ENCODE measurements at places on chromosomes 6 and 20.

GRCh38 chr6:42010185-42010891 is 40.0 kb upstream of the TAF8 start:
- no peak for DNase-seq

DNA sequence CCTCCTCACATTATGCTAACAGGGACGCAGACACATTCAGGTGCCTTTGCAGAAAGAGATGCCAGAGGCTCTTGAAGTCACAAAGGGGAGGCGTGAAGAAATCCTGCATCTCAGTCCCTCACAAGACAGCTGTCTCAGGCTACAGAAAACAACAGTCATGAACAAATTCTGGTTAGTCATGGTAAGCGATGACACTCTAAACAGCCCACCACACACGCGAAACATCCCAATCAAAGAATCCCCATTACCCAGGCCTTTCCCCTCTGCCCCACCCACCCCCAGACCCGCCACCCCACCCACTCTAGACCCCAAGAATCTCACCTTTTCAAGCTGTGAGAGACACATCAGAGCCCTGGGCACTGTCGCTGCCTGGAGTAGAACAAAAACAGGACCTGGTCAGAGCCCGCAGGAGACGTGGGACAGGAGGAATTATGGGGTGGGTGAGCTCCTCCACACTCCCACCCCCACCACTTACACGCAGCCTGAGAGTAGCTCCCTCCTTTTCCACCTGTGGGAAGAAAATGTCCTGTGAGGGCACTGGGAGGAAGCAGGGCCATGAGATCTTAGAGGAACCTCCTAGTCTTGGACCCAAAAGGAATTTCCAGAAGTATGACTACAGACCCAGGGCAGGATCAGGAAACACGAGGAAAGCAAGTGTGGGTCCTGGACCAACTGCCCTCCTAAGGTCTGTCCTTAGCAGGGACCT is 2.7 kb downstream of the HLA-B start:
- DNase-seq: no peak

GRCh38 chr6:35485402-35485877 is 11.4 kb downstream of the TEAD3 start:
- DNase-seq: peak; percentile 78

- no peak for DNase-seq
Observed at GRCh38 chr6:40778918-40779317, 191.8 kb upstream of the LRFN2 start.

DNA sequence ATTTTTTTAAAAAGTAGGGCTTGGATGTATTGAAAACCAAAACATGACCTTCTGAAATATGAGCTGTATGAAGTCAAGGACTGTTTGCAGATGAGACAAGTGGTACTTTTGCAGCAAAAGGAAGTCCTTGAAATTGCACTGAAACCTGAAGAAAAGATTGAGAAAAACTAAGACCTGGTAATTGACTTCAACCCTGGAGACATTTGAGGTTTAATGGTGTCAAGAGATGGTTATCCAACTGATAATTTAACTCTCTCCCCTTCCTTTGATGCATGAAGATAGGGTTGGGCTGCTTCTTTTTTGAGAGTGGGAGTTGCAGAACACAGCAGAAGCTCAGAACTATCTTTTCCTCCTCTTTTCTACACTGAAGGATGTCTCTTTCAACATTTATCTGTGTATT is 180.9 kb upstream of the DTNBP1 start:
- no peak for DNase-seq

- DNase-seq: no peak
Observed at GRCh38 chr6:108739496-108740330, 108.5 kb upstream of the ARMC2 start.

- no peak for DNase-seq
Observed at GRCh38 chr6:147651249-147652063, 143.0 kb downstream of the SAMD5 start.

- no peak for DNase-seq
Observed at GRCh38 chr6:90362318-90362717, 65.7 kb upstream of the BACH2 start.

DNA sequence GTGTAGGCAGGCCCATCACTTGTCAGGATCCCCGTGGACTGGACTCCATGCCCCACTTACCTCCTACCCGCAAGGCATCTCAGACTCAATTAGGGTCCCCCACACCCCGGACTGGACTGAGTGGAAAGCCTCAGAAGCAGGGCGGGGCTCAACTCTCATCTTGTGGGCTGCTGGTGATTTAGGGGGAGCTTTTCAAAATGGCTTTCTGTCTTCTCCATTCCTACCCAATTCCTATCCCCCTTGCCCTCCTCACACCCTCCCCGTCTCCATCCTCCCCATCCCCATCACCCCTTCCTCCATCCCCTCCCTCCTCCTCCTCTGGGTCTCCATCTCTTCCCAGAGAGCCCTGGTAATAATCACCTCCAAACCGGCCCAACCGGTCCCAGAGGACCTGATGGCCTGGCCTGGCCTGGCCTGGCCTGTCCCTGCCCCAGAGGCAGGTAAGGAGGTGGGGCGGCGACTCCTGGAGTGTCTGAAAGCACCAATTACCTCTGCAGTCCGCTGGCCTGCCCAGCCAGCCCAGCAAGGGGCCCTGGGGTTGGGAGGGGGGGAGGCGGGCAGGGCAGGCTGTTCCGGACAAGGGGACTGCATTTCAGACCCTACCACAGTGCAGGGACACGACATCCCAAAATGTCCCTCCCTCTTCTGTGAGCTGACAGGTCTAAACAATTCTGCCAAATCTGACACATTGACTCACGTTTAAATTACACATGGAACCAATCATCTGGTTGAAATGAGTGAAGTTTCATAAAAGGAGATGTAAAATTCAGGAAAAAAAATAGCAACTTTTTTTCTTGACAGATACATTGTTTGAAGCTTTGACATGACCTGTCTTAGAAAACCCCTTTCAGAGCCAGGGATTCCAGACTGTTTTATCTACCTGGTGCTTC is 24.8 kb downstream of the MAFB start:
- no peak for DNase-seq

DNA sequence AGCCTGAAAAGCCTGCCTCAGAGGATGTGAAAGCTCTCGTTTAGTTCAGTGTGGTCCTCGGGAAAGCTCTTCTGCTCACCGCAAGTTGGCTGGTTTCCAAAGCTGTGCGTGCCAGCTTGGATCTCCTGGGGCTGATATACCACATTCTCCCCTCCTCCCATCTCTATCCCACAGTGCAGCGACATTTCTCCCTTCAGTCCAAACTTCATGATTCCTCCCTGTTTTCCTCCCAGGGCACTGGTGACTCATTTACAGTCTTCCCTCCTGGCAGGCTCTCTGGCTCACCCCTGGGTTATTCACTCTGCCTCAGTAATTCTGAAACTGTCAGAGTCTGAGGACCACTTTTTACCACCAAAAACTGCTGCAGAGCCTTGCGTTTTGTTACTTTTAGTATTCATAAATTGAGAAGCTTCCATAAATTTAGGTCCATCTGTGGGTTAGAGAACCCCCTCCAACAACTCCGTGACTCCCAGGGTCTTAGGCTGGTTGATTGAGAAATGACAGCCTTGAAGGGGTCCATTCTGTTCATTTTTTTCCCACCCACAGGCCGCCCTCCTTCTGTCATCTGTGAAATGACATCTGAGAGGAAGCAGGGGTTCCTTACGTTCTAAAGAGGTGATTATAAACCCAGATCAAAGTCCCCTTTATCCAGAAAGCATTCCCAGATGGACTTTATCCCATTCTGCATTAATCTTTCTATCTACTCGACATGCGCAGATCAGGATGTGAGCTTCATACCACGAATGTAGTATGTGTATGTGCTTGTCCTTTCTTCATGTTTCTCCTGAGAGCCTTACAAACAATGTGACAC is 6.1 kb downstream of the TRIM10 start:
- DNase-seq: peak; percentile 88

DNA sequence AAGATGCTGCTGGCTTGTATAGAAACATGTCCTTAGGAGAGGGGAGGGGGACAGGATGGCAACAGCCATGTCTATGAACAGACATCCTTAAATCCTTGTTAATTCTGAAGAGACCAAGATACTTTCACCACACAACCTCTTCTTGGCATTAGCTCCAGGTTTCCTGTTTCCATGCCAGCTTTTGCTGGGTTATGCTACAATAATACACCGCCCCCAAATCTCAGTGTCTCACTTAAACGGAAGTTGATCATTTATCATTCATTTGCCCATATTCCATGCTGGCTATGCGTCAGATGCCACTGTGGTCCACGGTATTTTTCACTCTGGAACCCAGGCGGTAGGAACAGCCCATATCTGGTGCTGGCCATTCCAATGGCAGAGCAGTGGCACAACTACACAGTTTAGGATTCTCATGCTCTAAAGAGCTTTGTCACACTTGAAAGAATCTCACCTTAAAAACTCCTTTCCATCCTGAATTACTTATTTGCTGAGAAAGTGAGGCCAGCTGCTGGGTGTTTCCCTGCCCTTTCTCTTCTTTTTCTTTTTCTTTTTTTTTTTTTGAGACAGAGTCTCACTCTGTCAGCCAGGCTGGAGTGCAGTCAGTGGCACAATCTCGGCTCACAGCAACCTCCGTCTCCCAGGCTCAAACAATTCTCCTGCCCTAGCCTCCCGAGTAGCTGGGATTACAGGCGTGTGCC is 3.7 kb upstream of the RNASET2 start:
- no peak for DNase-seq

DNA sequence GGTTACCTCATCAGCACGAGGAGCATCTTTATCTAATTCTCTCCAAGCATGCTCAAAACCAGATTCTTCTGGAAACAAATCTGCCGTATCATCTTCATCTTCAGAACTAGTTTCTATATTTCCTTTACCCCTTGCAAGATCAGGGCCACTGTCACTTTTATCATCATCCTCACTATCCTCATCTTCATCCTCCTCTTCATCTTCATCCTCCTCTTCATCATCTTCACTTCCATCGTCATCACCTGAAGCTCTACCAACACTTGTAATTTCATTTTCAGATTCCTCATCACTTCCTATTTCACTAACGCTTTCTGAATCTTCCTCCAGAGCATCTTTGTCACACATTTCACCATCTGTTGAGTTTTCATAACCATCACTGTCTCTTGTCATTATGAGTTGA is 8.9 kb downstream of the ESF1 start:
- no peak for DNase-seq

- DNase-seq: peak; percentile 80
Observed at GRCh38 chr20:36754656-36755222, 8.8 kb upstream of the NDRG3 start.

DNA sequence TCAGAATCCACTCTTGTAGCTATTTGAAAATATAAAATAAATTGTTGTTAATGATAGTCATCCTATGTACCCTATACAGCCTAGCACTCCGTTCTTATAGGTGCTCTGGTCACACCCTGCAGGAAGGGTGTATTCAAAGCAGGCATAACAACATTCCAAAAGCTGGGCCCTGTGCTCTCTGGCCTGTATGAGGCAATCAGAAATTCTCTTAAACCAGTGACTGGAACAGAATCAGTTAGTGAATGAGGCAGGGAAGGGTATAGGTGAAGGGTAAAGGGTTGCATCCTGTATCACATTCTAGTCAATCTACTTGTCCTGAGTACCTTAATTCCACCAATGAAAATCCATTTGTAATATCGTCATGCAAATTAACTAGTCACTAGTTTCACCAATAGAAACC is 154.5 kb upstream of the ZNF217 start:
- DNase-seq: no peak

DNA sequence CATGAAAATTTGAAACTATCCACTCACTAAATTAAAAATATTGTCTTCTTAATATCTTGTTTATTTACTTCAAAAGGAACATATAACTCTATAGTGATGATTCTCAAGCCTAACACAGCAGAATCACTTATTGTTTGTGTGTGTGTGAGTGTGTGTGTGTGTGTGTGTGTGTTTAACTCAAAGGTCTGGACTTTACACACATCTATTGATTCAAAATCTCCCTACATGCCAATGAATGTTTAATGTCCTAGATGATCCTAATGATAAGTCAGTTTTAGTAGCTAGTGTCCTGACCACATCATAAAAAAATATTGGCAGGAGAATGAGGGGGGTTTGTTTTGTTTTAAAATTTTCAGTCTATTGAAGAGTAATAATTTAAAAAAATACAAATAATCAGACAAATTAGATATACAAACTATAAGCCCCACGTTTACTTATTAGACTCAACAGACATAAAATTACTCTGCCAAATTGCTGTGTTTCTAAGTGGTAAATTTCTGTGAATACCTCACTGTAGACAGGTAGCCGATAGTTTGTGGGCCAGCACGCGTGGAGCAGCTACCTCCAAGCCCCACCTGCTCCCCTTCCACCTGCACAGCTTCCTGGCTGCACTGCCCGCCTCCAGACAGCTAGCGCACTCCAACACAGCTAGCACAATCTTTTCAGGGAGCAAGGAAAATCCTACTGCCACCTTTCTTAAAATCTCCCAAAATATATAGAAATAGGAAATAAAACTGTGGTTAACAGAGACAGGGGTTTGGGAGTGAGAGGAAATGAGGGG is 349.6 kb downstream of the PKHD1 start:
- DNase-seq: no peak
